Kidney tubule cell (primary cell): ENCODE measurements at places on chromosomes 5 and 9.
A peak's percentile ranks its signal among the peaks of the same experiment; 100 is the strongest.

DNA sequence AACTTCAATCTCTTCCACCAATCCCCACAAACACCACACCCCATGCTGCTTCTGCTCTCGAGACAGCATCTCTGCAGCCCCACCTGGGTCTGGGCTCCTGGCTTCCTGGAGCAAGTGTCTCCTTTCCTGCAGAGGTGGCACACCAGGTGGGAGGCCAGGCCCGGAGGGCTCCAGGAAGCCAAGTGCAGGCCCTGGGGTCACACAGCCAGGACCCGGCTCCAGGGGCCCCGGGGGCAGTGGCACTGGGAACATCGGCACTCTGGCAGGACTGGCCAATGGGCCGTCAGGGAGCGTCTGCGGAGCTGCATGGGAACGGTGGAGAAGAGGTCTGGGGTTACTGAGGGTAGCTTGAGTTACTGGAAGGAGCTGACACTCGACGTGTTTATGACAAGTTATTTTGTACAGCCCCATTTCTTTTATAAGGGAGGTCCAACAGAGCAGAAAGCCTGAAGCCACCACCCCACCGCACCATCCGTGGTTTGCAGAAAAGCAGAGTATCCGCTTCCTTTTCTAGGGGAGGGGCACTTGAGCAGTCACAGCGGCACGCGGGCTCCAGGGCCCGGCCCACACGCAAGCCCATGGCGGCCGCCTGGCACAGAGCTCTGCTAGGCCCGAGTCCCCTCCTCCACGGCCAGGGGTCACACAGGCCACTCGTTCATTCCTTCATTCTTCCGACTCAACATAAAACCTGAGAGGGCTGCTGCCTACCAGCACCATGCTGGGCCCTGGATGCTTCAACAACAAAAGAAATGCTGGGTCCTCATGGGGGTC lies 14.6 kb upstream of the INPP5E start:
- no peak for DNase-seq

DNA sequence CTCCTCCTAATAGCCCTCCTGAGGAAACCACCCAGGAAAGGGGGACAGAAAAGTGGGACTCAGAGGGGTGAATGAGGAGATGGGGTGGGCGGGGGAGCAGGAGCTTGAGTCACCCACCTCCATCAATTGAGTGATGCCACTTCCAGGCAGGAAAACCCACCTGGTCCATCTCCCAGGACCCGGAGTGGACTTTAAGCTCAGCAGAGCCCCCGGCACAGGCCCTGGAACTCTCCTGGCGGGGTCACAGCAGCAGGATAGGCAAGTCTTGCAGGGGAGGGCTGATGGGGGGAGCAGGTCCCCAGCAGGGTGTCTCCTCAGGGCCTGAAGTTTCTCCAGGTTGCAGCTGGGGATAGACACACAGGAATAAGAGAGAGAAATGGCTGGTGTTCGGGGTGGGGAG lies 40.8 kb downstream of the LHX2 start:
- no peak for DNase-seq

- DNase-seq: peak; percentile 94
Observed at GRCh38 chr5:96823900-96824380, 16.2 kb upstream of the ERAP1 start.

DNA sequence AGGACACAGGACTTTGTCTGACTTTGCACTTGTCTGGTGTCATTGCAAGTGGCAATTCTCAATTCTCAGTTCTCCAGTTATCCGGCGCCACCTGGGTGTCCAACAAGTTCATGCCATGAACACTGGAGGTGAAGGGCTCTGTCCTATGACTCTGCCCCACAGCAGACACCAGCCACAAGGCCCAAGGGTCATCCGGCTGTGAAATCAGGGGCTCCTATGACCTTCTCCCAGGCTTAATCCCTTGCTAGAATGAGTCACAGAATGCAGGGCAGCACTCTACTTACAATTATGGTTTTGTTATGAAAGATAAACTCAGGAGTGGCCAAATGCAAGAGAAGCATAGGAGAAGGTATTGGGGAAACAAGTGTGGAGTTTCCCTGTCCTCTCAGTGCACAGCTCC lies 392.0 kb downstream of the GADD45G start:
- DNase-seq: peak; percentile 13

DNA sequence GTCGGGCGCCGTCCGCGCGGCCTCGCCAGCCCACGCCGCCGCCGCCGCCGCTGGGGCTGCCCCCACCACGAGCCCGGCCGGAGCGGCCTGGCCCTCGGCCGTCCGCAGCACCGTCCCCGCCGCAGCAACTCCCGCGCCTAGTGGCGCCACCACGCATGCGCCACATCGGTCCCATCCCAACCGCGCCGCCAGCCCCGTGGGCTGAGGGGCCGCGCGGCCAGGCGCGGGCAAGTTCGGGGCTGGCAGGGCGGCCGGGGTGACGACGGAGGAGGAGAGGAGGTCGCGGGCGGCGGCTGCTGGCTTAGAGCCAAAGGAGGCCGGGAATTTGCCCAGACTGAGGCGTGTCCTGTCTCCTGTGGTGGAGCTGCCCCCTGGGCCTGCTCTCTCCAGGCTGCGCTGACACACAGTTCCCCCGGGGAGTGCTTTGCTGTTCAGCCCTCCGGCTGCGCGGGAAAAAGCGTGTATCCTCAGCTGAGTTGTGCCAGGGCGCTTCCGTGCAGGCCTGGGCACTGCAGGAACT lies at the start of gene TUSC1:
TUSC1 (minus strand) TSS at position 298 of the 520 bp plus-strand sequence; CDS start at position 166, 132 bp downstream.
- DNase-seq: peak; percentile 92

DNA sequence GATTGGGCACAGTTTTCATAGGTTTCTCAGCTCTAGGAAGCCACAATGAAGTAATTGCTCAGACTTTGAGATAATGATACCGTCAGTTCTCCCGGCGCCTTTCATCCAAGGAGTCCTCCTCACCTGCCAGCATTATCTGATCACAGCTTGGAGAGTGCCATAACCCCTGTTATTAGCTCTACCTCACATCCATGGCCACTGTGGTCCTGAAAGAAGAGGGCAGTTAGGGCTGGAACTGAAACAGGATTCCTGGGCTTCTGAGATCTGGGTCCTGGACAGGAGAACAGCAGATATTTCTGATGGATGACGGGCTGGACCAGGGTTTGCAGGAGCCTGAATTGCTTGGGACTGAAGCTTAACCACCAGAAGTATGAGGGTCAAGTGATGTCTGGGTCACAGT lies 13.5 kb downstream of the RGS3 start:
- no peak for DNase-seq

GRCh38 chr5:111582993-111583601 lies 70.8 kb upstream of the STARD4 start:
- DNase-seq: peak; percentile 84

DNA sequence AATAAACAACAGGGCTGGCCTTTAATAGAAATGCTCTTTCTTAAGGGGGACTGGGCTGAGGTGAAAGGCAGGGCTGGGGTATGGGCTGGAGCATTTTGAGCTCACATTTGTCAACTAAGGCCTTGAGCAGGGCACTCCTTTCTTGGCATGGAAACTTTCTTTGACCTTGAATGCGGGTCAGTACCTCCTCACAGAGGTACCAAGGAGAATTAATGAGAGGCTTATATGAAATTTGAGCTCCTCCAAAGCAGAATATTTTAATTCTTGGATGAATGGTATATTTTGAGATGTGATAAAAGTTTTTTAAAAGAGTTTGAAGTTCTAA lies 3.1 kb downstream of the CYSTM1 start:
- DNase-seq: no peak

GRCh38 chr9:94164806-94165549 lies 80.7 kb downstream of the PTPDC1 start:
- DNase-seq: no peak

DNA sequence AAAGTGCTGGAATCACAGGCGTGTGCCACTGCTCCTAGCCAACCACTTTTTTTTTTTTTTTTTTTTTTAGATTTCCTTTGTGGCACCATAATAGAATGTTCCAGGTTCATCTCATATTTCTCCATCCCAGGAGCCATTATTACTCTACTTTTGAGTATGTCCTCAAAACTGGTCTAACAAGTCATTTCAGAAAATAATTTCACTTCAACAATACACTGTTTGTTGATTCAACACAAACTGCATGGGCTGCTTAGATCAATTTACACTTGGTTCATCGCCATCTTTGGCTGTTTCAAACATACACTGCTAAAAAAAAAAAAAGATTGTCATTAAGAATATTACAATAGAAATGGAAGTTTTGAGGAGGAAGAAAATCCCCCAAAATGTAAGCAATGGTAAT lies 57.9 kb downstream of the CSNK1A1 start:
- no peak for DNase-seq

- peak; percentile 16 for DNase-seq
Observed at GRCh38 chr5:154776167-154776566, 21.0 kb downstream of the LARP1 start.

DNA sequence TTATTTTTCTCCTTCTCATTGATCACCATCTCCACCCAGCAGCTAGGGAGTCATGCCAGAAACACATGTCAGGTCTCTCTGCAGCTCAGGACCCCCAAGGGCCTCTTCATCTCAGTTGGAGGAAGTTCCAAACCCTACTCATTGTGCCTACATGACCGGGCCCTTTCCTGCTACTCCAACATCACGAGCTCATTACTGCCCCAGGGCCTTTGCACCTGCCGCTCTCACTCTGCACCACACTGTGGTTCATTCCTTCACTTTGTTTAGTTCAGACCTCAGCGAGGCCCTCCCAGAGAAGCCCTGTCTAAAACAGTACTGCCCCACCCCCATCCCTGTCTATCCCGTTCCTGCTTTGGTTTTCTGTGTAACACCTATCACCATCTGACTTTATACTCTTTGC lies 22.1 kb upstream of the AKNA start:
- DNase-seq: no peak

DNA sequence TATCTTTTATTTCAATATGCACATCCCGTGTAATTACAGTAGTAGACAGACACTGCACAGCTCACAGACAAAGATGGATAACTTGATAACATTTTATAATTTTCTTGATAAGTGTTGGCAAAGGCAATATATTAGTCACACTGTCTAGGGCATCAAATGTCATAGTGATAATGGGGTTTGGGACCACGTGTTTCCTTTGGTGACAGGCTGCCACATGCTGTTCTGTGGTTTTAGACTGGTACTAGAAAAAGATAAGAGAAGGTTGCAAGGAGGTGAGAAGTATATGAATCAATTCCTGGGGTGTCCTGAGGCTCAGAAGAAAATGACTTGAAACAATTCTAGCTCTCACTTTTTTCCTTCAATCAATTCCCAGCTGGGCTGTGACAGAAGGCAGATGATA lies 258.8 kb upstream of the CHD1 start:
- DNase-seq: no peak

GRCh38 chr5:169657127-169657526 lies 20.1 kb downstream of the DOCK2 start:
- DNase-seq: no peak

DNA sequence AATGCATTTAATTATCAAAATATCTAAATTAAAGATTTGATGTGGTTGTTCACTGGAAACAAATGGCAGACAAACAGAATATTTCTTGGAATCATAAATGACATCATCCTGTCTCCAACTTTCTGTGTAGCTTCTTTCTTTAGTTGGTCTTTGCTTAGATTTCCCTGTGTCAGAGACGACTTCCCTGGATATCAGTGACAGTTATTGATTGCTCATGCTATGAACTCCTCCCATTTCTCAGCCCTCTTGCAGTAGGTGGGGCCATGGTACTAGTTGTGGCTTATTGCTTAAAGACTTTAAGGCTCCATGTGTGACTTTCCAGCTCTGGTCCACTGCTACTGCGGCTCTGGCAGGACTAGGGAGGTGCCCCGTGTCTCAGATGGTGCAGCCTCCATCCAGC lies 592.6 kb downstream of the MTRR start:
- no peak for DNase-seq

- no peak for DNase-seq
Observed at GRCh38 chr9:33164138-33164809, 2.9 kb downstream of the B4GALT1 start.

GRCh38 chr5:4028384-4028783 lies 432.8 kb downstream of the IRX1 start:
- DNase-seq: no peak

GRCh38 chr9:137804908-137805630 lies 72.5 kb upstream of the CACNA1B start:
- peak; percentile 53 for DNase-seq

DNA sequence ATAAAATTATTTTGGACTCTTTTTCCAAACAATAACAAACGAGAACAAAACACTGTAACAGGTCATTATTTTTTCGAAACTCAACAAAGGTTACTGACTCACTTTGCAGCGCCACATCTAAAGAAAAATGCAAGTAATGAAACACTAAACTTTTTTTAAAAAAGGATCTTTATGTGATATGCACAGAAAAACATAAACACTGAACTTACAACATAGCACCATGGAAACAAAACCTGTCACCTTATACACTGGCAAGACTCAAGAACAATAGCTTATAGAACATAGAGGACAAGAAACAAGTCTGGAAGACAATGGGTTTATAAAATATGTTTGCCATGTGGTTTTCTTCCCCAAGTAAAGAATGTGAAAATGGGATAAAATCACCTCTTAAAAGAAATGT lies 85.2 kb downstream of the AUH start:
- DNase-seq: no peak

DNA sequence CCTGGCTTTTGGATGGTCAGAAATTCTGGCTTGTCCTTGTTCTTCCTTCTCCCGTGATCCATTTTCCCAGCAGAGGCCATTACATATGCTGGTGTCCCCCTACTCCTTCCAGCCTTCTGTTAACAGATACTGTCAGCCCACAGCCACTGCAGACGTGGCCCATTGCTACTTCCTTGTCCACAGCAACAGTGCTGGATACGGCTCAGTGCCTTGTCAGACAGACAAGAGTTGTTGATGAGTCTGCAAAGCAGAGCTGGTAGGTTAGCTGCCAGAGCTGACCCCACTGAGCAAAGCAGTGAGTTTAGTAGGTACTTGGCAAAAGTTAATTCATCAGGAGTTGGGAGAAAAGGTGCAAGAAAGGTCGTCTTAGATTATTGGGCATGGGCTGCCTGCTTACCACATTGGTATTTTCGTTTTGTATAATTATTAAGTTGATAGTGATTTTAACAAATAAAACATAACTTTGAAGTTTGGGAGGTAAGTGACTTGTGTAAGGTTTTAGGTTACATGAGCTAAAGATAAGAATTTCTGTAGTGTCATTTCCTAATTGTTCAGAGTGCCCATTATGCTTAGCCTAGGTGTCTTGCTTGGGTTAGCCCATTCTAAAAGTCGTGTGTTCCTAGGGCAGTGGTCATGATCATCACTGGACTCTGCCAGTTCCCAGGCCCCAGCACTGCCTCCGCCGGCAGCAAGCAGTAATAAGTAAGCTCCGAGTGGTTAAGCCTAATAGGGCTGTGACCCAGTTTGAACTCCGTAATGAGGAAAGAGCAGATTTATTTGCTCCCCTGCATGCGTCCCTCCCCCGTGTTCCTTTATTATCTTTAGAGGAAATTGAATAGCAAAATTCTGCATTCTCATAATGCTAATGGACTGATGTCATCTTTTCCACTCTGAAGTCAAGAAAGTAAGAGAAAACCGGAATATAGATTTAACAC lies 292.0 kb downstream of the FANCC start:
- peak; percentile 97 for DNase-seq

- peak; percentile 96 for DNase-seq
Observed at GRCh38 chr5:103461243-103461642, 101.3 kb downstream of the NUDT12 start.

GRCh38 chr9:35808433-35808832 lies 3.6 kb downstream of the SPAG8 start:
- no peak for DNase-seq
